Kidney capillary endothelial cell (primary cell): ENCODE measurements at places on chromosomes 1 and 21.

GRCh38 chr1:155081472-155082300, 3.0 kb downstream of the EFNA3 start:
- DNase-seq = no peak

- no peak for DNase-seq
Measured at GRCh38 chr1:62336638-62336994, 17.4 kb upstream of the KANK4 start.

- DNase-seq = no peak
Measured at GRCh38 chr1:107653005-107653404, 312.0 kb downstream of the VAV3 start.

- DNase-seq = no peak
Measured at GRCh38 chr1:197391303-197392226, 123.5 kb downstream of the CRB1 start.

GRCh38 chr1:41496080-41497055, 11.9 kb upstream of the EDN2 start:
- peak; percentile 72 for DNase-seq

- no peak for DNase-seq
Measured at GRCh38 chr21:22352088-22352487, 1353.9 kb downstream of the NCAM2 start.

- no peak for DNase-seq
Measured at GRCh38 chr1:177425199-177425598, 254.4 kb downstream of the BRINP2 start.

GRCh38 chr1:200365897-200366426, 43.9 kb downstream of the ZNF281 start:
- DNase-seq = no peak

DNA sequence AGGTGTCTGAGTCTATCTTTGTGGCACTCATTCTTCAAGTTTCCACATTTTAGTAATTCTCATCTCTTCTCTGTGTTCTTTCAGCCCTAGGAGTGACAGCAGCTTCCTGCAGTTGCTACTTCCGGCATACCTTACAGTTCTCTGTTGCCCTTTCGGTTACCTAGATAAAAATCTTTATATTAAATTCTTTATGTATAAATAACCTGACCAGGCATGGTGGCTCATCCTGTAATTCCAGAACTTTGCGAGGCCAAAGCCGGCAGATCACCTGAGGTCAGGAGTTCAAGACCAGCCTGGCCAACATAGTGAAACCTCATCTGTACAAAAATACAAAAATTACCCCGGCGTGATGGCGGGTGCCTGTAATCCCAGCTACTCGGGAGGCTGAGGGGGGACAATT, 62.9 kb downstream of the CDKN2C start:
- DNase-seq = no peak

DNA sequence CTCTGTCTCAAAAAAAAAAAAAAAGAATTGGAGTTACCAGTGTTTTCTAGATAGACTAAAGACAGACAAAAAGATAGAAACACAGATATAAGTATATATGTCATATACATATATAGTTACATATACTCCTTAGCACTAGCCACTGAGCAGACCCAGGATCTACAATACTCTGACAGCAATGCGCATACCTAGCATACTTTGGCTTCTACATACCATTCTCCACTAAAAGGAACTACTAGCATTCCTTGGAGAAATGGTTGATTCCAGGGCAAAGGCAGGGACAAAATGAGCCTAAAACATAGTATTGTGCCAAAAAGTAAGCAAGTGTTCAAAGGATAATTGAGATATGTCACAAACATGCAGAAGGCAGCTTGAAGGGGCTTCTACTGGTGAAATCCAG, 22.7 kb downstream of the SYNJ1 start:
- no peak for DNase-seq

DNA sequence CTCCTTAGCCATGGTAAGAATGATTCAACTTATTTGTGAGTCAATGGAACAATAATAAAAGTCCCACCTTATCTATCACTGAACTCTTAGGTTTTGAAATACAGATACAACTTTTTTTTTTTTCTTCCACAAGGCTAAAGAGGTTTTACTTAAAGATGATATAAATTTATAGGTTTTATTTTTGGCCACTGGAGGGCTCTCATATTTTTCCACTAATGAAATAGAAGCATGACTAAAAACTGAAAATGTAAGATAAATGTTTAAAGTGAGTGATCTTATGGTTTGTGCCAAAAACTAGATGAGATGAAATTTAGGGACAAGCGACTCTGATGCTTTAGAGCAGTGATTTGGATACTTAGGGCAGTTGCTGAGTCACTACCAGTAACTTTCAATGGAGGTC, 499.0 kb downstream of the NUF2 start:
- DNase-seq = no peak

GRCh38 chr21:41302976-41303375, 13.6 kb upstream of the FAM3B start:
- DNase-seq = no peak

DNA sequence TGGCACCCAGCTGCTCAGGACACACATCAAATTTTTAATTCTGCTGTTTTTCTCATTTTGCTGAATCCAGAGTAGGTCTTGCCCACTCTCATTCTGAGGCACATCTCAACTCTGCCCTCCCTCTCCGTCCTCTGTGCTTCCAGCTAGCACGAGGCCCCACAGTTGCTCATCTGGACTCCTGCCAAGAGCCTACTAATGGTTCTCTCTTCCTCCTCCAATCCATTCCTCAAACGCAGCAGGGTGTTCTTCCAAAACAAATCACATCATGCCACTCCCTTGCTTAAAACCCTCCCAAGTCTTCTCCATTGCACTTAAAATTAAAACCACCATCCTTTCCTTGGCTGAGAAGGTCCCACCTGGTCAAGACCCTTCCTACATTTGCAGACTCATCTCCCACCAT, 49.8 kb upstream of the SCAF4 start:
- no peak for DNase-seq
